ENCODE measurements at places on chromosomes 2 and 18. TPM values are rescaled to one million over a fixed set of nuclear protein-coding genes. Genes with fewer than 3 reads are reported as not detected.

C2orf15 gene
- polyA plus RNA-seq: 9.9 TPM

KCNE4 gene
- polyA plus RNA-seq: 20.0 TPM

IMP4 gene
- polyA plus RNA-seq: 35.1 TPM

MC4R gene
- polyA plus RNA-seq: 0.33 TPM

ANO7 gene
- polyA plus RNA-seq: 3.8 TPM

TTR gene
- 0.24 TPM for polyA plus RNA-seq

SEPTIN2 gene
- polyA plus RNA-seq: 635 TPM

WNT6 gene
- 0.39 TPM for polyA plus RNA-seq

LTBP1 gene
- 92.8 TPM for polyA plus RNA-seq

ATG4B gene
- polyA plus RNA-seq: 89.2 TPM

TET3 gene
- polyA plus RNA-seq: 24.8 TPM

CRYGC gene
- not detected for polyA plus RNA-seq

DAW1 gene
- 0.45 TPM for polyA plus RNA-seq

ANKRD30B gene
- polyA plus RNA-seq: 0.14 TPM

MBOAT2 gene
- polyA plus RNA-seq: 57.4 TPM

FEZ2 gene
- 68.6 TPM for polyA plus RNA-seq

ADGRF3 gene
- polyA plus RNA-seq: 2.4 TPM

VWC2L gene
- 0.08 TPM for polyA plus RNA-seq

RBM43 gene
- polyA plus RNA-seq: 12.9 TPM

NT5DC4 gene
- 1.4 TPM for polyA plus RNA-seq

ICOS gene
- polyA plus RNA-seq: not detected

SLC14A1 gene
- 3.1 TPM for polyA plus RNA-seq

STPG4 gene
- polyA plus RNA-seq: 0.37 TPM

VWA3B gene
- 0.47 TPM for polyA plus RNA-seq

TTL gene
- polyA plus RNA-seq: 41.1 TPM

CDK15 gene
- polyA plus RNA-seq: 1.7 TPM

NPPC gene
- 0.67 TPM for polyA plus RNA-seq

RASGRP3 gene
- 17.8 TPM for polyA plus RNA-seq

EPB41L3 gene
- 63.1 TPM for polyA plus RNA-seq

CNTNAP5 gene
- polyA plus RNA-seq: 0.04 TPM

ALPP gene
- not detected for polyA plus RNA-seq

ABCB11 gene
- 0.05 TPM for polyA plus RNA-seq

CDCA7 gene
- 42.9 TPM for polyA plus RNA-seq

All from renal cortex interstitium (tissue), 15 donors.